Activated CD8-positive, alpha-beta memory T cell treated with anti-CD3 and anti-CD28 coated beads for 1 hour (primary cell): ENCODE measurements at places on chromosomes 3 and 15.

- DNase-seq = no peak
Observed at GRCh38 chr3:45644063-45644790, 45.0 kb upstream of the SACM1L start.

- DNase-seq = no peak
Observed at GRCh38 chr3:23017801-23018200, 185.3 kb upstream of the UBE2E2 start.

- DNase-seq = no peak
Observed at GRCh38 chr15:77864211-77865105, 213.1 kb downstream of the TBC1D2B start.

GRCh38 chr15:100158356-100158755 lies 183.4 kb downstream of the ADAMTS17 start:
- no peak for DNase-seq

- no peak for DNase-seq
Observed at GRCh38 chr15:94385441-94385840, 154.1 kb downstream of the MCTP2 start.

- no peak for DNase-seq
Observed at GRCh38 chr3:179452176-179452564, 900 bp upstream of the GNB4 start.

- no peak for DNase-seq
Observed at GRCh38 chr3:83500422-83500821, 1458.4 kb upstream of the CADM2 start.

DNA sequence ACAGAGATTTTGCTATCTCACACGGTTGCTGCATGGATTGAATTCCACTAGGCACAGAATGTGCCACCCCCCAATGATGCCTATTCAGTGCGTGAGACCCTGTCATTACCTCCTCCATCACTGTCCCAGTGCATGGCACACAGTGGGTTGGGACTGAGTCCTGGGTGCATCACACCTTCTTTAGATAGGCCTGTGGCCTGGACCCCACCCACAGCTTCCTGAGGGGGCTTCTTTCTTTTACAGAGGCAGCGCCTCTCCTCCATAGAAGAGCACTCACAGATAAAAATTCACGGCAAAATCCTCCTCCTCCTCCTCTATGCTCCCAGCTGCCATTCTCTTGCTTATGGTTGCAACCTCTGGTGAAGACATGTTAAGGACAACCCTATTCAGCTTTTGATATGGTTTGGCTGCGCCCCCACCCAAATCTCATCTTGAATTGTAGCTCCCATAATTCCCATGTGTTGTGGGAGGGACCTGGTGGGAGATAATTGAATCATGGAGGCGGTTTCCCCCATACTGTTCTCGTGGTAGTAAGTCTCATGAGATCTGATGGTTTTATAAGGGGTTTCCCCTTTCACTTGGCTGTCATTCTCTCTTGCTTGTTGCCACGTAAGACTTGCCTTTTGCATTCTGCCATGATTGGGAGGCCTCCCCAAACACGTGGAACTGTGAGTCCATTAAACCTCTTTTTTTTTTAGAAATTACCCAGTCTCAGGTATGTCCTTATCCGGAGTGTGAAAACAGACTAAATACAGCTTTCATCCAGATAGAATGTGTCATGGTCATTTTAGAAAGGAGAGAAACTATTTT lies 147.6 kb downstream of the KLF13 start:
- DNase-seq = no peak

- DNase-seq = no peak
Observed at GRCh38 chr3:124635169-124635539, 95.1 kb upstream of the UMPS start.
